ENCODE measurements at places on chromosomes 3 and 15. TPM values are rescaled to one million over a fixed set of nuclear protein-coding genes. Genes with fewer than 3 reads are reported as not detected.

- no peaks in the 10 kb centered on the region for H3K27me3 ChIP-seq
- DNase-seq, result peak; percentile 19
- H3K36me3 ChIP-seq, result peaks cover 4% of the 10 kb centered on the region
Observed at GRCh38 chr3:47961815-47962606, 54.2 kb downstream of the MAP4 start.

DNA sequence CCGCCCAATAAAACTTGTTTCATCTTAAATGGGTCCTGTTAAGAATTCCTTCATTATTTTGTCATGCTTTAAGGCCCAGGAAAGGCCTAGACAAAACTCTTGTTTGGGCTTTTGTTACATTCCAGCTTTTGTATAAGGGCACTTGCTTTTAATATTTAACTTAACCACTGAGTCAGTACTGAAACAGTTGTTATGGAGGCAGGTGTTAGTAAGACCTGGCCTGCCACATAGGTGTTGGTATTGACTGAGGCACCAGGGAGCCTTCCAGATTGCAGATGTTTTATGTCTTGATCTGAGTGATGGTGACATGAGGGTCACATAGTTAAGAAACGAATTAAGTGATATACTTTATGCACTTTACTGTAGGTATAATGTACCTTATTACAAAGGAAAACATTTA, 274.9 kb upstream of the TGFBR2 start:
- H3K27ac ChIP-seq, result no peak overlapping the region
- no peaks in the 10 kb centered on the region for H3K27me3 ChIP-seq
- no peak for DNase-seq
- H3K36me3 ChIP-seq, result peaks cover 1% of the 10 kb centered on the region

DNA sequence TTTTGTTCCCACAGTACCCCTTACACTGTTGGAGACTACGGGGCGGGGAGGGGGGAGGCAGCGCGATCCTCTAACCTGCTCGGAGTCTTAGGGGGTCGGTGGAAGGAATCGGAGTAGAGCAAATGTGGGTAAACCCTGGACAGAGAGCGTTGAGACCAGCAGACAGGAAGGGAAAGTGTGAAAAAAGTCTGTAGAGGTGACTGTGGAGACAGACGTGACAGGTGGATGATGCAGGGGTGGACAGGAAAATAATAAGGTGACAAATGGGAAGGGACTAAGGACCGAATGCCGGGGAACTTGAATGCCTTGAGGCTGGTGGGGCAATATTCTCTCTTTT, 424 bp downstream of the EAF2 start:
- DNase-seq, result no peak
- peaks cover 38% of the 10 kb centered on the region for H3K4me1 ChIP-seq
- H3K4me3 ChIP-seq, result peak overlapping the region; percentile 98
- peak overlapping the region; percentile 94 for H3K27ac ChIP-seq

- H3K4me1 ChIP-seq, result no peaks in the 10 kb centered on the region
- no peaks in the 10 kb centered on the region for H3K27me3 ChIP-seq
- no peaks in the 10 kb centered on the region for H3K36me3 ChIP-seq
- H3K27ac ChIP-seq, result no peak overlapping the region
Observed at GRCh38 chr3:127712881-127713771, 40.4 kb downstream of the ABTB1 start.

DNA sequence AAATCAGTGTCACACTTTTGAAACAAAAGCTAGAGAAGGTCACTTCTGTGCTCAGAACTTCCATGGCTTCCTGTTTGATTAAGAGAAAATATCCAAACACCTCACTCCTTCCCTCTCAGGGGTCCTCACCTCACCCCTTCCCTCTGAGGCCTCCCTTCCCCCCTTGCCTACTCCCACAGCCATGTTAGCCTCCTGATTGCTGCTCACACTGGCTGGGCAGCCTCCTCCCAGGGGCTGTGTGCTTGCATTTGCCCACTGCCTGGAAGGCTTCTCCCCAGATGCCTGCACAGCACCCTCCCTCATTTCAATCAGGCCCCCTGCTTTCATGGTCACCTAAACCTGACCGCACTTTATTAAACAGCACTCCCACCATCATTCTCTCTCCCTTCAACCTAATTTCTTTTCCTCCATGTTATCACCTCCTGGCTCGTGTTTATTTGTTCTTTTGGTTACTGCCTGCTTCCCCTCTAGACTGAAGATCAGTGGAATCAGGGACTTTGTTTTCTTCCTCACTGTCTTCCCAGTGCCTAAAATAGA, 10.4 kb downstream of the BOC start:
- DNase-seq, result no peak
- no peak overlapping the region for H3K4me3 ChIP-seq
- H3K4me1 ChIP-seq, result peaks cover 10% of the 10 kb centered on the region
- H3K27me3 ChIP-seq, result peaks cover 13% of the 10 kb centered on the region
- H3K36me3 ChIP-seq, result no peaks in the 10 kb centered on the region
- no peak overlapping the region for H3K27ac ChIP-seq

DNA sequence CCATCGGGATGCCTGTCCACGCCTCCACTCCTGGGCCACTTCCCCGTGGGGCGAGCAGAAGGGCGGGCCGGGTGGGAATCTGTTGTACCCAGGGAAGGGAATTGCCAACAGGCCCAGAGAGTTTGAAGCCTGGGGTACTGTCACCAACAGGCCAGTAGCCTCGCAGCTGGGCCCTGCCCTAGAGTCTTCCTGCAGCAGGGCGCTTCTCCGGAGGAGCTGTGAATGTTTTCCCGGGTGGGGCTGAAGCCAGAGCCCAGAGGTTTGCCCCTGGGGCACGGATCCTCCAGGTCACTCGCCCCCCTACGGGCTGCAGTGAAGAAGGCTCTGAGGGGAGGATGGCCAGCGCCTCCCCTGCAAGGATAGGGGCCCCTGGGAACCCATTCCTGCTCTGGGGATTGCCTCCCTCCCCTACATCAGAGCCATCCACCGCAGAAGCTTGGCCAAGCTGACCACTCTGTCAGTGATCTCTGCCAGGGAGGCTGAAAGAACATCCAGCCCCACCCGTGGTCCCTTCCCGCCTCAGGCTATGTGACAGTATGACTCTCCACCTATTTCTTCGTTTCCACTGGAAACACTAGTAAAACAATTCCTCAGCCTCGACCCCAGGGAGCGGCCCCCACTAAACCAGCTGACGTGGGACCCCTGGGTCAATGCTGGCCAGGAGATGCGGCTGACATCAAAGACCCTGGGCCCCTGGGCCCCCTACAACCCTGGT, 16.8 kb downstream of the CIDEC start:
- no peak overlapping the region for H3K27ac ChIP-seq
- peaks cover 6% of the 10 kb centered on the region for H3K27me3 ChIP-seq
- no peaks in the 10 kb centered on the region for H3K36me3 ChIP-seq
- no peak overlapping the region for H3K4me3 ChIP-seq
- DNase-seq, result no peak

GRCh38 chr3:129609591-129610182, 3.2 kb upstream of the PLXND1 start:
- H3K27me3 ChIP-seq, result peaks cover 12% of the 10 kb centered on the region
- H3K27ac ChIP-seq, result no peak overlapping the region
- no peaks in the 10 kb centered on the region for H3K36me3 ChIP-seq
- H3K4me3 ChIP-seq, result no peak overlapping the region

Gene PARP15
- 8.7 TPM for total RNA-seq

- no peaks in the 10 kb centered on the region for H3K4me1 ChIP-seq
- no peak overlapping the region for H3K4me3 ChIP-seq
- H3K27me3 ChIP-seq, result peaks cover 20% of the 10 kb centered on the region
- no peak for DNase-seq
- no peaks in the 10 kb centered on the region for H3K36me3 ChIP-seq
- H3K27ac ChIP-seq, result no peak overlapping the region
Observed at GRCh38 chr3:157491136-157491535, 12.1 kb downstream of the VEPH1 start.

DNA sequence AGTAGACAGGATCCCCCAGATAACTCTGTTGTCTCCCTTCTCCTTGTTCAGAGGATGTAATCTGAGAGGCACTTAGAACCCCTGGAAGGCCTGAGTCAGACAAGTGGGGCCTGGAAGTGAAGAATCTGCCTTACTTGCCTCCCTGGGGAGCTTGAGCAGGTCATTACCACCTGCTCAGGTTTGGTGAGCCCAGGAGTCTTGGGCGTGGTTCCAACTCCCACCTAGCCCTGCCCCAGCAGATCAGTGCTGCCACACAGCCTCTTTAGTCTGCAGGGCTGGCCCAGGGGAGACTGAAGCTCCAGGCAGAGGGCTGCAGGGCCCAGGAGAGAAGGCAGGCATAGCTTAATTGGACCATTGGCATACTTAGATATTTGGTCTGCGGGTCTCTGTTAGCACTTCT, 230.0 kb downstream of the ERC2 start:
- no peaks in the 10 kb centered on the region for H3K36me3 ChIP-seq
- H3K4me3 ChIP-seq, result no peak overlapping the region
- H3K27me3 ChIP-seq, result peaks cover 15% of the 10 kb centered on the region
- H3K27ac ChIP-seq, result no peak overlapping the region
- H3K4me1 ChIP-seq, result no peaks in the 10 kb centered on the region
- no peak for DNase-seq

DNA sequence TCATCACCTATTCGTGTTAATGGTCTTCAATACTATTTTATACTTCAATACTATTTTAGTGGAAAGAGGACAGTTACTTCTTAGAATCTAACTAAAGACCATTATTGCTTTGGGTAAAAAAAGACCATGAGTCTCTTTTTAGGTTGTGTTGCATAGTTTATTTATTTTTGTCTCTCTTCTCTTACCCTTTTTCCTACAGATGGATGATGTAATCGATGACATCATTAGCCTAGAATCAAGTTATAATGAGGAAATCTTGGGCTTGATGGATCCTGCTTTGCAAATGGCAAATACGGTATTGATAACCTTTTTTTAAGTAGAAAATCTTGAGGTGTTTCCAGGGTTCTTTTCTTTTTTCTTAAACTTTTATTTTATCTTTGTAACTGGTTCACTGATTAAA, 58.5 kb upstream of the SAMMSON start:
- no peak overlapping the region for H3K4me3 ChIP-seq
- no peaks in the 10 kb centered on the region for H3K4me1 ChIP-seq
- no peak overlapping the region for H3K27ac ChIP-seq
- DNase-seq, result no peak
- H3K27me3 ChIP-seq, result no peaks in the 10 kb centered on the region

Gene CORO2B
- total RNA-seq, result 0.11 TPM

Gene NKIRAS1
- 3.5 TPM for total RNA-seq
